RPMI7951 (cell line): ENCODE measurements at places on chromosomes 16 and 17.
A peak's percentile ranks its signal among the peaks of the same experiment; 100 is the strongest.

DNA sequence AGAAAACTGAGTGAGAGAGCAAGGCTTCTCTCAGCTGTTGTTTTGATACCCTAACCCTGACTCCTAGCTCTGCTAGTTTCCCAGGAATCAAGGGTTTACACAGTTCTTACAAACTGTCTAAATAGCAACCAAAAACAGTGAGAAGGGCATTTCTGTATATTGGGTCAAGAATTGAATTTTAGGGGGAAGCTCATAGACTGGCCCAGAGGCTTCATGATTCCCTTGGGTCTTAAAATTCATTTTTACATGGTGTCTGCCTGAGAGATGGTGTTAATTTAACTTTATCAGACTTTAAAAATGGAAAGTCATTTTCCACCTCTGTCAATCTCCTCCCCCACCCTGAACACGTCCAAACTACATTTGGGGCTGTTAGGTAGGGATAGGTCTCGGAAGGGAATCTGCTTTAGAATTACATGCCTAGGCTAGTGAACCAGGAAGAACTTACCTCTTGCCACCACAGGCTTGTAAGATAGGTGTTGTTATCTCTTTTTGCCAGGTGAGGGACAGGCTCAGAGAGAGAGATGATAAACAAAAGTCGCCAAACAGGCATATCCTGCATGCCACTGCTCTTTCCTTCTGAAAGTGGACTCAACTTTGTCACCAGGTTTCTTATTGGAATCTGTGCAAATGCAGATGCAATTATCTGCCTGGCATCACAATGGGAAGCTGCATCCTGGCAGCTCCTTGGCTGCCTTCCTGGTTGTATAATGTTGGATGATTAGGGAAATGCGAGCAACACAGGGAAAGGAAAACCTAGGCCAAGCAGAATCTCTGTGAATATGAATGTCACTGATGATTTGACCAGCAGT lies 3.1 kb downstream of the PHAF1 start:
- no peak for DNase-seq

- DNase-seq = no peak
These were observed 9.5 kb upstream of the RASD1 start for GRCh38 chr17:17505610-17506171.

- no peak for DNase-seq
These were observed 19.2 kb downstream of the ADCY7 start for GRCh38 chr16:50285406-50286003.

DNA sequence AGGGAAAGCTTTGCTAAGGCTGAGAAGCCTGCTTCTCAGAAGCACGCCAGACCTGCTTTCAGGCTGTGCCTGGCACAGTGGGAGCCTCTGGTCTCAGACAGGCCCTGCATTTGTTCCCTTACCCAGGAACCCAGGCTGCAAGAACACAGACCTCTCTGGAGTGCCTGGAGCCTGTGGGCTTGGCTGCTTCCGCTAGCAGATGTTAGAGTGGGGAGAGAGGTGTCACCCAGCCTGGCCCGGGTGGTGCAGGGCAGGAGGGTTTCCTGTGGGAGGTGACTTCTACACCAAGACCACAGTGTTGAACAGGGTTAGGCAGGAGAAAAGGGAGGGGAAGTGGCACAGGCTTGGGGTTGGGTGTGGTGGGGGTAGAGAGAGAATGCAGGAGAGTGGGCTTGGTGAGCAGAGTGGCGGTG lies 35.8 kb upstream of the ADGRG1 start:
- DNase-seq = no peak

DNA sequence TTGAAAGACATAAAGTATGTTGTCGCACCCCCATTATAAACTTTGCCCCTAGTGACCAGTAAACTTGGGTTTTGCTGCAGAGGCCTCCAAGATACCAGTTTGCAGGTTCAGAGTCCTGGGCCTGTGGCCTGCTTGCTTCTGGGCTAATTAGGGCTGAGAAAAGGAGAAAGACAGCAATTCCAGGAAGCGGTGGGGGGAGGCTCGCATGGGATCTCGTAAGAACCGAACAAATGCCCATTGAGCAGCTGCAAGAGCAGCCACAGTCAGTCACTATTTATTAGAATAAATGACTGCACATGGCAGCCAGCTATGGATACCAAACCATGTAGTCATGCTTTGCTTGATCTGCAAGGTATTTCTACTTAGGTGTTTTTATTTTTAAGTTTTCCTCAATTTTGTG lies 4.9 kb downstream of the SHISA9 start:
- no peak for DNase-seq

GRCh38 chr17:62692159-62692651 lies 64.7 kb downstream of the MRC2 start:
- DNase-seq = no peak

DNA sequence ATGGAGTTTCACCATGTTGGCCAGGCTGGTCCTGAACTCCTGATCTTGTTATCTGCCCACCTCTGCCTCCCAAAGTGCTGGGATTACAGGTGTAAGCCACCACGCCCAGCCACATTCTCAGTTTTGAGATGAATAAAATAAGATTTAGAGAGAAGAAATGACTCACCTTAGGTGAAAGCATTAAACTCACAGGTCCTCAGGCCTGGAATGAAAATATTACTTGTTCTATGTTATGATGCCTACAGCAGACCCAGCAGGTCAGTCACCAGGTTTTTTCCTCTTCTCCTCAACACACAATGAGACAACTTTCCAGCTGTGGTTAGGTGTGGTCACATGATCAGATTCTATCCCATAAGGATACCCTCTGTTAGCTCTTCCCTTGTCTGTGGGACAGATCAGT lies 150.3 kb downstream of the C16orf95 start:
- DNase-seq = no peak

- no peak for DNase-seq
These were observed 26.1 kb downstream of the XPO6 start for GRCh38 chr16:28185696-28186095.

- DNase-seq = no peak
These were observed 44.9 kb upstream of the CAPN15 start for GRCh38 chr16:482468-483185.

DNA sequence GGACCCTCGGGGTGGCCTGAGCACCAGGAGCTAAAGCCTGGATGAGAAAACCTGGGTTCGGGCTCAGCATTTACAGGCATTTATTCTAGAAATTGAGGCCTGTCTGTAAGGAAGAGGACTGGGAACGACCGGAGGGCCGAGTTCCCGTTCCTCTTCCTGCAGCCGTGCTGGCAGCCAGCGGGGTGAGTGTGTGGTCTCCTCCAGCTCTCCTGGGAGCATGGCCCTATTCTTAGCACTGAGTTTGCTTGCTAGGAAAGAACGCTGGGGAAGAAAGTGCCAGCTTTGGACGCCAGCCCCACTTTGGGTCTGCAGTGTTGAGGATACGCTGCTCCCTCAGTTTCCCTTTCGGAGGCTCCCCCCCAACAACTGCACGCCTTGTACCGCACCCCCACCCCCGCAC lies 49.6 kb downstream of the MGAT5B start:
- no peak for DNase-seq

- DNase-seq = no peak
These were observed 22.6 kb downstream of the SDK2 start for GRCh38 chr17:73621685-73622084.

GRCh38 chr16:25192096-25192495 lies 24.7 kb upstream of the AQP8 start:
- peak; percentile 57 for DNase-seq

- DNase-seq = no peak
These were observed 14.6 kb upstream of the HSBP1 start for GRCh38 chr16:83793179-83793578.

- peak; percentile 64 for DNase-seq
These were observed 115.3 kb downstream of the CEP112 start for GRCh38 chr17:66076546-66077190.

GRCh38 chr17:1912146-1912545 lies 82.3 kb downstream of the RPA1 start:
- no peak for DNase-seq

- DNase-seq = peak; percentile 85
These were observed 45.7 kb upstream of the ZNF469 start for GRCh38 chr16:88337021-88337420.

DNA sequence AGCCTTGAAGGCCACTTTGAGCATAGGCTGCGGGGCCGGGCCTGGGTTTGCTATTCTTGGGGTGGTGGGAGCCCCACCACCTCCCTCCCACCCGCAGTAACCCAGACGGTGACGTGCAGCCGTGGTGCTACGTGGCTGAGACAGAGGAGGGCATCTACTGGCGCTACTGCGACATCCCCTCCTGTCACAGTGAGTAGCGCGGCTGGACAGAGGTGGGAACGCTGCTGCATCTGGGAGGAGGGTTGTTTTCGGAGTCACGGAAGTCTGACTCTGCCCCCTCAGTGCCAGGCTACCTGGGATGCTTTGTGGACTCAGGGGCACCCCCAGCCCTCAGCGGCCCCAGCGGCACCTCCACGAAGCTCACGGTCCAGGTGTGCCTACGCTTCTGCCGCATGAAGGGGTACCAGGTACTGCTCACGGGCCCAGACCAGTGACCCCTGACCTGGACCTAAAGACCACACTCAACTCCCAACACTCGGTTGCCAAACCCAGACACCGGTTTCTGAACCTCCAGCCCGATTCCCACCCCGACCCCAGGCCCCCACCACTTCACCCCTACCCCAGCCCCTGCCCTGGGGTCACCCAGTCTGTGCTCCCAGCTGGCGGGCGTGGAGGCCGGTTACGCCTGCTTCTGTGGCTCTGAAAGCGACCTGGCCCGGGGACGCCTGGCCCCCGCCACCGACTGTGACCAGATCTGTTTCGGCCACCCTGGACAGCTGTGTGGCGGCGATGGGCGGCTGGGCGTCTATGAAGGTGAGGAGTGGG lies 2.1 kb downstream of the KREMEN2 start:
- DNase-seq = no peak

GRCh38 chr16:27799896-27800295 lies 250.0 kb downstream of the KATNIP start:
- DNase-seq = no peak

DNA sequence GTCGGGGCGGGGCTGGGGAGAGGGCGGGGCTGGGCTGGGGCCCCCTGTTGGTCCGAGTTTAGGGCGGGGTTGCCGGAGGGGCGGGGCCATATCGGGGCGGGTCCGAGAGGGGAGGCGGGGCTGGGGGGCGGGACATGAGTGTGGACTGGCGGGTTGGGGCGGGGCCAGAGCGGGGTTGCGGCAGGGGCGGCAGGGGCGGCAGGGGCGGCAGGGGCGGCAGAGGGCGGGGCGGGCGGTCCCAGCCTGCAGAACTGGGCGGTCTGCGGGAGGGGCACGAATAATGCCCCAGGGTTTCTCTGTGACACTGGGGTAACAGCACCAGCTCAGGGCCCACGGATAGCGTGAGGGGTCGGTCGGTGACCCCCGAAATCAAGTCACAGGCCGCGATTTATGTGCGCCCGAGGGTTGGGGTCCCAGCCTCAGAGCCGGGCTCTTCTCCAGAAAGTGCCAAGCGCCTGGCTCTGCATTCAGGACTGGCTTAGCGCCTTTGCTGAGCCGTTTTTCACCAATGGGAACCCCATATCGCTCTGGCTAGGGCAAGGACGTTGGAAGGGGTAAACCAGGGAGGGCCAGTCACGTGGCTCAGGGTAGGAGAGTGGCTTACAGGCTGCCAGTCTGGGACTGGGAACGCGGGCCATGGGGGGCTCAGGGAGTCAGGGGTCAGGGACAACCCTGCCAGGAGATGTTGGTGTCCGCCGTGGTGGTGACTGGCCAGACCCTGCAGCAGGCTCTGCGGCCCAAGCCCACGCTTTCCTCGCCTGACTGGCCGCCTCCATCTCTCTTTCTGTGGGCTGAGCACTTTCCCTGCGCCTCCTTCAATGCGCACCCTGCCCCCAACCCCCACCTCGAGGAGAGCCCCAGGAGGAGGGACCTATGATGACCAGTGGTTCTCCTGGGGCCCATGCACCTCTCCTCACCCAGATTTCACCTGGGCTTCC lies 1.2 kb upstream of the METTL26 start:
- peak; percentile 84 for DNase-seq

GRCh38 chr17:40306395-40306794 lies 2.6 kb upstream of the RARA start:
- DNase-seq = peak; percentile 55

- DNase-seq = no peak
These were observed 24.9 kb downstream of the RAB11FIP3 start for GRCh38 chr16:450385-450784.

DNA sequence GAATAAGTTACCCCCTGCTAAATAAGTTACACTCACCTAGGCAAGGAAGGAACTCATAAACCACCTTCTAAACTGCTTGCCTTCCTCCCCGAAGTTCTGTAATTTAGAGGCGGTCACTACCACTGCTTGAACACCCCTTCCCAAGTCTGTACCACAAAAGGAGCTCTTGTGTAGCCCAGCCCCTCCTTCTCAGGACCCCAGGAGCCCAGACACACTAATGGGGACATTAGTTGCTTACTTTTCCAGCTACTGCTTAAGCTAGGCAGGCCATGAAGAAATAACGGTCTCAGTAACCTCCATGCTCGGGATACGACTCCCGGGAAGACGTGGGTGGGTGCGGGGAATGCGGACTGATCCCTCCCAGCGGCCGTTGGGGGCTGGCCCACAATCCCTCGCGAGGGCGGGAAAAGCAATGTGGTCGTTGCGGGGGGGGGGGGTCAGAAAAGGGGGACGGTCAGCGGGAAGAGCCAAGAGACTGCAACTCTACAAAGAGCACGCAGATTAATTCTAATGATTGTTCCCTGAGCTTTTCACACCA lies at the start of gene TEX14:
TEX14 (minus strand) TSS at position 345 of the 538 bp plus-strand sequence. CDS start 40,044 bp downstream, outside the sequence.
- no peak for DNase-seq

DNA sequence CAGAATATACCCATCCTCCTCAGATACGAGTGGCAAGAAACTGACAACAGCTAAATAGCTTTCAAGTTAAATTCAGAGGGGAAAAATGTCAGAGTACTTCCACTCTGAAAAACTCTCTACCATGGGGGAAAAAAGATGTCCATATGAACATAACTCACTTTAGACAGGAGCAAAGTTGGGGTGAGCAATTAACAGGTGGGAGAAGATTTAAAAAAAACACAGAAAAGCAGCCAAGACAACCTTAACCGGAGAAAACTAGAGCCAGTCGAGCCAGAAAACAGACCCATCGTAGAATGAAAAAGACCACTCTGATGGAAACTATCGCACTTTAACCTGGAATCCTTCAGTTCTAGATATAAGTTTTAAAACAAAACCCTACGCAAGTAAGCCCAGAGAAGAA lies 833 bp downstream of the TERF2 start:
- no peak for DNase-seq

DNA sequence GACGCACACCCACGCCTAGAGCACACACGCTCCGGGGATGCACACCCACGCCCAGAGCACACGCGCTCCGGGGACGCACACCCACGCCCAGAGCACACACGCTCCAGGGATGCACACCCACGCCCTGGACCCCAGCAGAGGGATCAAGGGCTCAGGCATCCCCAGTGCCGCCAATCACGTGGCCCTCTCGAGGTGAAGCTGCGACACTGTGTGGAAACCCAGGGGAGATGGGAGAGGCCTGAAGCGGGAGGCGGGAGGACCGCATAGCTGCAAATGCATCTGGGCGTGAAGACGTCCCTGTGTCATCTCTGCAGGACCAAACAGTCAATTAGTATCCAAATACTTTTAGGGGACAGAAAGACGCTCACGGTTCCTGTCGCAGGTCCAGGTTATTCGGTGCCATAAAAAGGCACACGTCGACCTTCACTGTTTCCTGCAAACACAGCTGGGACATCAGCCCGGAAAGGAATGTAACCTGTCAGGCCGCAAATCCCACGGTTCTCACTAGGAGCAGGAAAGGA lies 56.4 kb downstream of the TBC1D16 start:
- no peak for DNase-seq
